Upper lobe of right lung (tissue), 1 donor: ENCODE measurements at places on chromosomes 6 and 20. TPM values are rescaled to one million over a fixed set of nuclear protein-coding genes. Genes with fewer than 3 reads are reported as not detected.

DNA sequence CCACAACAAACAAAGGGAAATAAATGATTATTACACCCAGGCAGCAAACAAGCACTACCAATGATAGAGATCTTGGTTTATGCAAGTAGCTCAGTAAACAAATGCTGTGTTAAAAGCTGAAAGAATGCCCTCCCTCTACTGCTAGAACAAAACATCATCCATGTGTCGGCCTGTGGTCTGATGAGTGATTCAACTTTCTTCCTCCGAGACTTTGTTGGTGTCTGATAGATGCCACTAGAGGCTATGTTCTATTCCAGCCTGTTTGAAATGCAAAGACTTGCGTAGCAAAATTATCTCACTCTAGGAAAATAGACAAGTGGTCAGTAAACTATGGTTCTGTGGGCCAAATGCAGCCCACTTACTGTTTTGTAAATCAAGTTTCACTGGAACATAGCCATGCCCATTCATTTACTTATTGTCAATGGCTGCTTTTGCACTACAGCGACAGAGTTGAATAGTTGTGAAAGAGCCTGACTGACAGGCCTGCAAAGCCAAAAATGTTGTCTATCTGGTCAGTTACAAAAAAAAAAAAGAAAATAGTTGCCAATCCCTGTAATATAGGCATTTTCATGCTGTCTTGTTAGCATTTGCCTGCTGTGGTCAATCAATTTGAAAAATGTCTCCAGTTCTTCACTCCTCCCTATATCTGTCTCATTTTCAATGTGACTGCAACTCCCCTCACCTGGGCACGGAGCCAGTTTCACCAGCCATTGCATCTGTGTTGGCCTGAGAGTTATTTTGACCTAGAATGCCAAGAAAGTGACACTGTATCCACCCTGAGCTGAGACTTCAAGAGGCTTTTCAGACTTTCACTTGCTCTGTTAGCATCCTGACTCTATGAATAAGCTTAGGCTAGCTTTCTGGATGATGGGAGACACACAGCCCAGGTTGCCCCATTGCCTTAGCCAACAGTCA, 544.6 kb upstream of the BTBD3 start:
- no peak for DNase-seq
- H3K27ac ChIP-seq = no peak overlapping the region
- no peaks in the 10 kb centered on the region for H3K4me1 ChIP-seq
- H3K36me3 ChIP-seq = no peaks in the 10 kb centered on the region

GRCh38 chr6:156870924-156871539, 93.9 kb downstream of the ARID1B start:
- no peak overlapping the region for H3K4me3 ChIP-seq
- peaks cover 45% of the 10 kb centered on the region for H3K4me1 ChIP-seq
- H3K27me3 ChIP-seq = no peaks in the 10 kb centered on the region
- no peak for DNase-seq
- H3K27ac ChIP-seq = no peak overlapping the region

- DNase-seq = peak; percentile 82
- H3K4me3 ChIP-seq = peak overlapping the region; percentile 82
- peaks cover 5% of the 10 kb centered on the region for H3K4me1 ChIP-seq
- no peaks in the 10 kb centered on the region for H3K27me3 ChIP-seq
- H3K36me3 ChIP-seq = no peaks in the 10 kb centered on the region
- H3K27ac ChIP-seq = peak overlapping the region; percentile 78
Measured at GRCh38 chr6:148747145-148747470, 278 bp downstream of the UST start.

Gene TUBB1
- 3.0 TPM for total RNA-seq

Gene PPDPF
- 355 TPM for total RNA-seq

Gene DEFB125
- not detected for total RNA-seq

Gene OXT
- total RNA-seq = not detected
